ENCODE measurements at places on chromosomes 3 and 15.

GRCh38 chr15:71390096-71390495 is 274.8 kb downstream of the THSD4 start:
- no peak for DNase-seq

- no peak for DNase-seq
These were observed 274.0 kb upstream of the TGFBR2 start for GRCh38 chr3:30332196-30333021.

- DNase-seq = no peak
These were observed 316.9 kb upstream of the TLE3 start for GRCh38 chr15:70414626-70415025.

DNA sequence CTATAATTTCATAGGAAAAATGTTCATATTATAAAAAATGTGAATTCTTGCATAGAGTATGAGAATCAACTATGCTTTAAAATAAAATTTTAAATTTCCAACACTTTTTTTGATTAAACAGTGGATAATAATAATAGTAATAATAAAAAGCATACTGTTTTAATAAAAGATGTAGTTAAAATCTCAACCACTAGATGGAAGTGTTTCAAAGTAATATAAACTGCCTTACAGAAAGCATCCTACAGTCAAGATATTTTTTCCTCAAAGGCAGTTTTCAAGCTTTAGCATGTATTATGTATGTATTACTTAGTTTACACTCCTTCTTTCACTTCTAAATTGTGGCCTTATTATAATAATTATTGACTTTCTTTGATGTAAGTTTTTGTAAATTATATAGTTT is 217.5 kb downstream of the CHL1 start:
- peak; percentile 42 for DNase-seq

GRCh38 chr15:67157521-67158252 is 92.3 kb downstream of the SMAD3 start:
- DNase-seq = no peak

GRCh38 chr3:150013801-150014200 is 43.1 kb upstream of the PFN2 start:
- no peak for DNase-seq

DNA sequence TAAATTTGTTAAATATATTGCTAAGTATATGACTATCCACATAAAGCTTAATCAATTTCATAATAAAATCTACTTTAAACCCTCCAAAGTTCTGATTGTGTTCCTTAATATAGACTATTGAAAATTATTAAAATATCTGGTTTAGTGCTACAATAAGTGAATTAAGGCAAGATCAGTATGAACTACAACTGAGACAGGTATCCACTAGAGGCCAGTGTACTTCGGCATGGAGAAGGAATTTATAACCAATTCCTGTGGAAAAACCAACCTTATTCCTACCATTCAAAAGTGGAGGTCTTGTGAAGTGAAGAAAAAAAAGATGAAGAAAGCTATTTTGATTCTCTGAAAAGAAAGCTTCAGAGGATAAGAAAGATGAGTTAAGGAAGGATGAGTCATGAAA is 237.7 kb downstream of the SUCLG2 start:
- no peak for DNase-seq

DNA sequence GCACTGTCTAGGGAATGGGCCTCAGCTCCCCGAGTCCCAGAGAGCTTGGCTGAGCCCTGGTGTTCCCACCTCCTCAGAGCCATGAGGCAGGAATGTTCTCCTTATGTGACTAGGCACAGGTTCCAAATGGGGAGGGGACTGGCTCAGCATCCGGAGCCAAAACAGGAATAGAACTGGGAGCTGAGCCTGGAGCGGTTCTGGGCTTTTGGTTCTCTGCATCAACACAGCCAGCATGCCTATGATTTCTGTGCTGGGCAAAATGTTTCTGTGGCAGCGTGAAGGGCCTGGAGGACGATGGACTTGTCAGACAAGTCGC is at the start of gene FAM131A:
Gene FAM131A (plus strand): TSS at position 202 of the 316 bp plus-strand sequence. CDS start 31 bp downstream, at position 233.
- peak; percentile 88 for DNase-seq

GRCh38 chr15:85777250-85778106 is 17.2 kb downstream of the KLHL25 start:
- DNase-seq = no peak

DNA sequence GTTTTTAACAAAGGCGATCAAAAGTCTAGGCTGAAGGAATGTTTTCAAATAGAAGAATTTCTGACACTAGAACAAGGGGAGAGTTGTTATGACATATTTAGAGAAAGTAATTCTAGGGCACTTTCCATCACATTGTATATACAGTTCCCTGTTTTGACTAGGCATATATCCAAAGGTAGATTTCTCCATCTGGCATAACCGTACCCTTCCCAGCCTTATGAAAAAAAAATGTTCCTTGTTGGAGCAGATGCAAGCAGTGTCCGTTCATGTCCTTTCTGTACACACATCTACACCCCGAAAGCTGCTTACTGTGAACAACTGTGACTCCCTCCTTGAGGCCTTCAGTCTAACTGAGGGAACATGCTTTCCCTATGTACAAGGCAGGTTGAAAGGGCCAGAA is 271.7 kb upstream of the GBE1 start:
- peak; percentile 80 for DNase-seq

DNA sequence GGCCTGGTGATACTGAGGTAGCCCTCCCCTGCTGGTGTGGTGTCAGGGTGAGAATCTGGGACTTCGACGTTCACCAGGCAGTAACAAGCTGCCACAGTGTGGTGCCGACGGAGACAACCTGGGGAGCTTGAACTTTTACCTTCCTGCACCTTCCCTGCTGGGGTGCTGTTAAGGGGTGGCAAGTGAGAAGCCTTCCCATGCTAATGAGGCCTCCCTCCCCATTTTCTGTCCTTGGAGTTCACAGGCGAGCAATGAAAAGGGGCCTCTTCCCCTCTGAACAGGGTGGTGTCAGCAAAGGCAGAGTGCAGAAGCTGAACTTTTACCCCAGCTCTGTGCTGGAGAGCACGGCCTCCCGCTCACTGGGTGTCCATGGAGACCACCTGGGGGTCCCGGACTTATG is 13.5 kb downstream of the MAGEL2 start:
- DNase-seq = no peak

GRCh38 chr15:75073197-75073596 is 49.8 kb downstream of the PPCDC start:
- no peak for DNase-seq

DNA sequence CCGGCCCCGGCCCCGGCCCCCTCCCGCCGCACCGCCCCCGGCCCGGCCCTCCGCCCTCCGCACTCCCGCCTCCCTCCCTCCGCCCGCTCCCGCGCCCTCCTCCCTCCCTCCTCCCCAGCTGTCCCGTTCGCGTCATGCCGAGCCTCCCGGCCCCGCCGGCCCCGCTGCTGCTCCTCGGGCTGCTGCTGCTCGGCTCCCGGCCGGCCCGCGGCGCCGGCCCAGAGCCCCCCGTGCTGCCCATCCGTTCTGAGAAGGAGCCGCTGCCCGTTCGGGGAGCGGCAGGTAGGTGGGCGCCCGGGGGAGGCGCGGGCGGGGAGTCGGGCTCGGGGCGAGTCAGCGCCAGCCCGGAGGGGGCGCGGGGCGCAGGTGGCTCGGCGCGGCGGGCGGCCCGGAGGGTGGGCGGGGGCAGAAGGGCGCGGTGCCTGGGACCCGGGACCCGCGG is 352 bp downstream of the CHRD start:
- peak; percentile 66 for DNase-seq

DNA sequence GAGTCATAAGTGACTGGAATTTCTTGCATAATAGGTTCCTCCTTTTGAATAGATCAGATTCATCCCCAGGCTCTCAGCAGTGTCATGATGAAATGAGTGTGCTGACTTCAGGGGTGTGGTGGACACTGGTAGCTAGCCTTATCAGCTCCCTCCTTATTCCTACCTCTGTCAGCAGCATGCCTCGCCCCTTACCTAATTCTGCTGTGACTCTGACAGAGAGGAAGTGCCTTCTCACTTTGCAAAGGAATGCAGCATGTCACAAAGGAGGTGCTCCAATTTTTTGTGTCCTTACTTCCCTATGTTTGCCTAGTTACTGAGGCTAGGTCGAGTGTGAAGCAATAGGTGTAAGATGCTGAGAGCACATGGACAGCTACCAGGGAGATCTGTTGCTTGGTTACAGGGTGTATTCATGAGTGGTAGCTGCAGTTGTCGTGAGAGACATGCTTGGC is 90.6 kb downstream of the TNFAIP8L3 start:
- no peak for DNase-seq

GRCh38 chr3:193711166-193711485 is 118.1 kb downstream of the OPA1 start:
- no peak for DNase-seq

GRCh38 chr15:23687143-23687470 is at the start of gene NDN:
Gene NDN, minus strand, starts transcription at chr15:23687305. Its CDS starts 88 bp downstream, at chr15:23687217.
- DNase-seq = no peak

DNA sequence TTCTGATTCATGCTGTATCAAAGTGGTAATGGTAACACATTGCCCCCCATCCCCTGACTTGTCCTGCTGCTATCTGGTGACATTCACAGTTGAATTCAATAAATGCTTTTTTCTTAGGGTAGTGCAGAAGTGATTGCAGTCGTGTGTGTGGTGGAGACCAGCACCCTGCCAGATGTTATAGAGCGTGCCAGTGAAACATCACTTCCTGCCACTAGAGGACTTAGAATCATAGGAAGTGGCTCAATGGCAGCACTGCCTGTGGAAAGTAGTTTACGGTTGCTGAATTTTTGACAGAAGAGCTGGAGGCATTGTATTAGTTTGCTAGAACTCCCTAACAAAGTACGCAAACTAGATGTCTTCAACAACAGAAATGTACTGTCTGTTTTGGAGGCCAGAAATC is 37.4 kb upstream of the P2RY12 start:
- DNase-seq = no peak

- DNase-seq = no peak
These were observed 18.9 kb downstream of the SUMF1 start for GRCh38 chr3:4448187-4448586.

DNA sequence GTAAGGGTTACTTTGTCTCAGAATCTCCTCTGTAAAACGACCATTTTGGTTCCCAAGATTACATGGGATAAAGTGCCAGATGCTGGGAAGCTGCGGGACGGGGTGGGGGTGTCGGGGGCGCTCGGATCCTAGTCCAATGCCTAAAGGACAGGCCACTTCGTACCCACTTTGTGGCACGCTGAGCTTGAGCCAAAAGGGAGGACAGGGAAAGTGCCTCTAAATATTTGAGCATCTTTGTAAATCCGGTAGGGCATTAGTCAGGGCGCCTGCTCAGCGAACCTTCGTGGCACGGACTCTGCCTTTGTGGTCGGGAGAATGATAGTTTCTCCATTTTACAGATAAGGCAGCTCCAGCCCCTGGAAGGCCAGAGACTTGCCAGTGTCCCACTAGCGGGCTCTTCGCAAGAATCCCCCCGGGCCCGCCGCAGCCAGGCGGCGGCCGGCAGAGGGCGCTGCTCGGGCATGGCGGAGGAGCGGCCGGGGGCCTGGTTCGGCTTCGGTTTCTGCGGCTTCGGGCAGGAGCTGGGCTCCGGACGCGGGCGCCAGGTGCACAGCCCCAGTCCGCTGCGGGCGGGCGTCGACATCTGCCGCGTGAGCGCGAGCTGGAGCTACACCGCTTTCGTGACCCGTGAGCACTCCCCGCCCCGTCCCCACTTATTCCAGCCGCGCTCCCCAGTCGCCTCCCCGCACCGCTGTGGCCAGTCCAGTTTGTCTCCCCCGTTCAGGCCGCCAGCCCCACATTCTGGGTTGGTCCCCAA is 1.8 kb downstream of the RCCD1 start:
- DNase-seq = peak; percentile 79

DNA sequence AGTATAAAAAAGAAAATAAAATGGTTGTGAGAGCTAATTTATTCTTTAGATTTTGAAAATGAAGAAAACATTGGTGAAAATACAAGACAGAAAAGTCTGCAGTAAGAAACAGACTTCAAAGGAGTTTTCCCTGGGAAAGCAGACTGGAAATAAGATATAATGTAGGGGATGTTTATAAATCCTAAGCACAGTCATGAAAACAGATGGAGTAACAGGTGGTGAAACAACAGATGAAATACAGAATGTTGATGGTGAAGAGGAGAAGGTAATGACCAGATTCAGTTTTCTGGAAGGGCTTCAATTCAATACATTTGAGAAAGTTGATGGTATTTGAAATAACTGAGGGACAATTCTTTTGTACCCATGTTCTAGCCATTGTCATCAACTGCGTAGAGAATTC is 353.9 kb downstream of the CHL1 start:
- DNase-seq = peak; percentile 74

- peak; percentile 64 for DNase-seq
These were observed 26.4 kb upstream of the ATP8B4 start for GRCh38 chr15:50145451-50145872.

- no peak for DNase-seq
These were observed 79.4 kb upstream of the VEPH1 start for GRCh38 chr3:157582637-157582973.
